ENCODE measurements at places on chromosomes 12 and 14.

GRCh38 chr14:94621358-94622134 is 9.4 kb downstream of the SERPINA3 start:
- DNase-seq: no peak

GRCh38 chr12:115163710-115164109 is 479.7 kb upstream of the TBX3 start:
- DNase-seq: no peak

DNA sequence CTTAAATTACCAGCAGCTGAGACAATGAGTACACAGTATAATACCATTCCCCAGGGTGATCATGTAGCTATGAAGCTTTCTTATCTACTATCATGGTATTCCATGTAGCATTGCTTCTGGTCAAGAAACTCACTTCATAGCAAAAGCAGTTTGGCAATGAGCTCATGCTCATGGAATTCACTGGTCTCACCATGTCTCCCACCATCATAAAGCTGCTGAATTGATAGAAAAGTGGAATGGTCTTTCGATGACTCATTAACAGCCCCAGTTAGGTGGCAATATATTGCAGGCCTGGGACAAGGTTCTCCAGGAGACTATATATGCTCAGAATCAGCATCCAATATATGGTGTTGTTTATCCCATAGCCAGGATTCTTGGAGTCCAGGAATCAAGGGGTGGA is 553.7 kb downstream of the FOXG1 start:
- no peak for DNase-seq

DNA sequence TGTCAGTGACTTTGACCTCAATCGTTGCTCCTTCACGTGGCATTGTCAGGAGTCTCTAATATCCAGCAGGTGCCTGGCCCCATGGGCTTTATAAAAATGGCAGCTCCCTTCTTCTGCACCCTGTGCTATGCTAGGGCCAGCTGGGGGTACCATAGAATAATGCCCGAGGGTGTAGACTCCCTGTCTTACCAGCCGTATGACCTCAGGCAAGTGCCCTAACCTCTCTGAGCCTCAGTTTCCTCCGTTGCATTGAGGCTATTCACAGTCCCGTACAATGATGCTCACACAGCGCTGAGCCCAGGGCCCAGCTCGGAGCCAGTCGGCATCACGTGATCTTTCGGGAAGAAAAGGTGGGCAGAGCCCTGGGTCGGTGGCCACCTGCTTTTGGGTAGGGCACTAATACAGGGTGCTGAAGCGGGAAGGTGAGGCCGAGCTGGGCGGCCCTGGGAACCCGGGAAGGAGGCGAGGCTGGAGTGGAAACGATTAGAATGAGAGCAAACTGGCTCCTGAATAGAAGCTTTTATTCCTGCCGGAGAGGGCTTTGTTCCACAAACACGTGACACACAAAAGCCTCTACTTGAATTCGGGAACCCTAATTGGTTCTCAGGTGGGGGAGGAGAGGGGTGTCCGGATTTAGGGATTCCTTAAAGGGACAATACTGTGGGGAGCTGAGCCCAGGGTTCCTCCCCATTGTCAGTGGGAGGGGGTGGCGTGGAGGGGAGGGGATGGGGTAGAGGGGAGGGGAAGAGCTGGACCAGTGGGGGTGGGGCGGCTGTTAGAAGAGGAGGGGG is 19.9 kb upstream of the MSI1 start:
- no peak for DNase-seq

DNA sequence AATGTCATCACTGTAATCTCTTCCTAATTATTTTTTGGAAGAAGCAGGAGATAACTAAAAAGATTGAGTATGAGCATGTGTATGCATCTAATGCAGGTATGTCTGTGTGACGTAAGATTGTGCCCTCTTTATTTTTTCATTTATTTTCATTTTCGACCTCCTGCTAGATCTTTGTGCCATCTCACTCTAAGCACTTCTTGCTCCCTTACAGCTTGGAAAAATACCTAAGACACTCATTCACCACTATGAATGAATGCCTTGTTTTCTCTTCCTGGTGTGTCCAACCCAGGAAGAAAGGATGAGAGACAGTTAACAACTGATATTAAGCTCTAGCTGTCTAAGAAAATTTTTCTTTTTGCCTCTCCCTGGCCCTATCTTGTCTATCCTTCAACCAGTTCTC is 76.8 kb upstream of the CISTR start:
- DNase-seq: no peak

Measured in stimulated activated CD4-positive, alpha-beta T cell treated with anti-CD3 and anti-CD28 coated beads, TNF-alpha, amount 100 ng/mL, for 48 hours (primary cell).